ENCODE measurements at places on chromosomes 13 and 19. TPM values are rescaled to one million over a fixed set of nuclear protein-coding genes. Genes with fewer than 3 reads are reported as not detected.

DNA sequence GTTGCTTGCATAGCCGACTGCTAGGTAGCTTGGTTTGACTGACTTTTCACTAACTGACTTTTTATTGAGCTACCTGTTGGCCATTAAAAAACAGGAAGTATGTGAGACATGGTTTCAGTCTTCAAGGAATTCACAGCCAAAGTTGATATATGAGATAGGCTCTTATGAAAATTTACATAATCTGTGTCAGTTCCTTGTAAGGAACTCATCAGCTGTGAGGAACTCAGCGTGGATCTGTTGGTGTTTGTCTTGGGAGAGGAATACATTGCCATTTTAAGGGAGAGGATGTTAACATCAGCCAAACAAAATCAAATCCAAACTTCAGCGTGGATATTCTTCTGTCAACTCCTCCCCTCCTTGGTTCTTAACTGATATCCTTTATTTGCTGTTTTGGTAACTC is 2.0 kb downstream of the RNF113B start:
- DNase-seq: no peak

GRCh38 chr13:67440236-67440975 is 210.3 kb upstream of the PCDH9 start:
- DNase-seq: no peak

Gene TLE6
- total RNA-seq: 1.4 TPM

Gene LHB
- total RNA-seq: not detected

Gene PEG3
- not detected for total RNA-seq

Gene SLC7A9
- total RNA-seq: 3.3 TPM

- no peak for DNase-seq
These were observed 318.9 kb downstream of the DLEU7 start for GRCh38 chr13:50524560-50524959.

DNA sequence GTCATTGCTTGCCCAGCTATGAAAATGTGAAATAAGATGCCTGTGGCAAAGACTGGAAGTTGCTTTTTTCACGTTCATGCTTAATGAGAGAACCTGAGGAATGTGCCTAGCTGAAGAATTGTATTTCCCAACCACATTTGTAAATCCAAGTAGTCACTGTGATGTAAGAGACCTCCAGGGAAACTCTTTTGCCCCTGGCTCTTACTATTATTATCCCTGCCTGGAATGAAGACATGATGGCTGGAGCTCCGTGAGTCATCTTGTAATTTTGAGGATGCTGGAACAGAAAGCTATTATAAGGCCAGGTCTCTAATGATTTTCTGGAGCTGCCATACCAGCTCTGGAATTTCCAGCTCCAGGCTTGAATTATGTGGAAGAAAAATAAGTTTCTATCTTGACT is 894.3 kb downstream of the DIAPH3 start:
- DNase-seq: no peak

DNA sequence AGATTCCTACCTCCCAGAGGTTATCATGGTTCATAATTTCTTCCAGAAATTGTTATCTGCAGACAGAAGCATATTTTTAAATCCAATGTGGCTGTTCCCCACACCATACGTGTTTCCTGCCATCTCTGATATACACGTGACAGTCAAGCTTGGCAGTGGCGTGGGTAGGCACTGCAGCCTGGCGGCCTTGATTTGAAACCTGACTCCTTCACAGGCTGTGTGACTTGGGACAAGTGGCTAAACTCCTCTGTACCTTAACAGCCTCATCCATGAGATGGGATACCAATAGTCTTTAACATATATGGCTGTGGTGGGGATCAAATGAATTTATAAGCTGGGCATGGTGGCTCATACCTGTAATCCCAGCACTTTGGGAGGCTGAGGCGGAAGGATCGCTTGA is 33.2 kb downstream of the DPF1 start:
- DNase-seq: no peak

DNA sequence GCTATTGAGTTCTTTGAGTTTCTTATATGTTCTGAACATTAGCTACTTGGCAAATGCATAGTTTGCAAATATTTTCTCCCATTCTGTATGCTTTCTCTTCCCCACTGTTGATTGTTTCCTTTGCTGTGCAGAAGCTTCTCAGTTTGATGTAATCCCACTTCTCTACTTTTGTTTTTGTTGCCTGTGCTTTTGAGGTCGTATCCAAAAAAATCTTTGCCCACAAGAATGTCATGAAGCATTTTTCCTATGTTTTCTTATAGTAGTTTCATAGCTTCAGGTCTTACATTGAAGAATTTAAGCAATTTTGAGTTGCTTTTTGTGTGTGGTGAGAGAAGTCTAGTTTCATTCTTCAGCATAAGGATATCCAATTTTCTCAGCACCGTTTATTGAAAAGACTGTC is 536.7 kb upstream of the ARGLU1 start:
- no peak for DNase-seq

- no peak for DNase-seq
These were observed 10.3 kb downstream of the TNFSF9 start for GRCh38 chr19:6540918-6541689.

- no peak for DNase-seq
These were observed 716 bp downstream of the SH2D3A start for GRCh38 chr19:6766357-6767080.

GRCh38 chr19:16376649-16377048 is 52.0 kb downstream of the KLF2 start:
- peak; percentile 40 for DNase-seq

- peak; percentile 77 for DNase-seq
These were observed 28.7 kb upstream of the KCTD15 start for GRCh38 chr19:33767898-33768413.

DNA sequence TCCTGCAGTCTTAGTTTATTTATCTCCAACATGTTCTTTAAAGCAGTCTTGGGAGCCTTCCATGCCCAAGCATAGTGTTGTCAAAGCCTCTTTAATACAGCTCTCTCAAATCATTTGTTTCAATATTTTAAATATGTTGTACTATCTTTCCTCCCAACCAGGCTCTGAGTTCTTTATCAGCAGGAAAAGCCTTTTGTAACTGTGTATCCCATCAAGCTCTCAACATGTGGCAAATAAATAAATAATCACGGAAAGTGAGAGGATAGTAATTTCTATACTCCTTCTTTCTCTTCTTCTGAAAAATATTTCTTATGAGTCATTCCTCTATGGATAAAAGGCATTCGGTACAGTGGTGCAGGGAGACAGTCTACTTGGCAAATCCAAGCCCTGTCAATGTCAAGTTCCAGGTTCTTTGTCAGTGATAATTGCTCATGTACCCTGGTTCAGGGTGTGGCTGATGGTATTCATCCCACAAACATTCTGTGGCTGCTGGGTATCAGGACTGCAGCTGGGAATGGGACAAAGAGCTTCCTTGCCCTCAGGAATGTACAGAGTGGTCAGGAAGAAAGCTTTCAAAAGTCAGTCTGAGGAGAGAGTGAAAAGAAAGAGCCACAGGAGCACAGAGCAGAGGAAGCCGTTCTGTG is 384.3 kb downstream of the EFNB2 start:
- DNase-seq: no peak

GRCh38 chr19:7922836-7923195 is 2.7 kb downstream of the SNAPC2 start:
- DNase-seq: no peak
